ENCODE measurements at places on chromosomes 12 and 14. TPM values are rescaled to one million over a fixed set of nuclear protein-coding genes. Genes with fewer than 3 reads are reported as not detected.

- no peak for DNase-seq
Observed at GRCh38 chr12:121628536-121628935, 2.2 kb downstream of the ORAI1 start.

DNA sequence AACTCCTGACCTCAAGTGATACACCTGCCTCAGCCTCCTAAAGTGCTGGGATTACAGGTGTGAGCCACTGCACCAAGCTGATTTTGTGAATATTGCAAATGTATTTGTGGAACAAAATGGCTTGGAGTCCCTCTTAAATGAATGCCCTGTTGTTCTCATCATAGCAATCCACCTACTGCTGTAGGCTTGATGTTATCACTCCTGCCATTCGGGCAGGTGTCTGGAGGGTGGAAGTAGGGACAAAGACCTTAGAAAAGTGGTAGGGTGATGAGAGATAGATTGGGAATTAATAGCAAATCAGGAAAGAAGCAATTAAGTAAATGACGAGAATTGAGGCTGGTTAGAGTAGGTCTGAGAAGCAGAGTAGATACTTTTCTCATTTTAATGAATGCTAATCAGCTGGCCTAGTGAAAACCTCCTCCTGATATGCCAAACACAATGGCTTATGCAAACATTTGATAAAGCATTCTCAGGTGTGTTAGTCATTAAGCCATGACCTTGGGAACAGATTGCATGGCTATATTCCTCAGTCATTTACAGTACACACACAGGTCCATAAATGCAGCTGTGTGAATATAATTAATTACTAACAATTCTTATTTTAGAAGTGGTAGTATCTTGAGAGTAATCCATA lies 60.5 kb upstream of the USP44 start:
- DNase-seq, result no peak

GRCh38 chr14:53780051-53780555 lies 176.5 kb downstream of the BMP4 start:
- no peak for DNase-seq

- DNase-seq, result no peak
Observed at GRCh38 chr12:28780096-28780495, 369.0 kb upstream of the FAR2 start.

- DNase-seq, result no peak
Observed at GRCh38 chr14:104425171-104425681, 154.3 kb upstream of the C14orf180 start.

DNA sequence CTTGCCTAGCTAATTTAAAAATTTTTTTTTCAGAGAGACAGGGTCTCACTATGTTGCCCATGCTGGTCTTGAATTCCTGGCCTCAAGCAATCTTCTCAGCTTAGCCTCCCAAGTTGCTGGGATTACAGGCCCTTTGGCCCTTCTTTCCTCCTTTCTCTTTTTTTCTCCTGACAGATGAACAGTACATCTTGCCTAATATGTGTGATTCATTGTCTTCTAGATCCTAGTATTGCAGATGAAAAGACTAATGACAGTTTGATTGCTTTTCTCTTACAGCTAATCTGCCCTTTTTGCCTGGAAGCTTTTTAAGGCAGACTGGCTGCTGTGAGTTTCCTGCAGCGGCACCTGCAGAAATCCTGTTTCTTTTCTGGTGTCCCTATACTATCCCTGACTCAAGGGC lies 12.0 kb downstream of the DEPDC4 start:
- DNase-seq, result no peak

DNA sequence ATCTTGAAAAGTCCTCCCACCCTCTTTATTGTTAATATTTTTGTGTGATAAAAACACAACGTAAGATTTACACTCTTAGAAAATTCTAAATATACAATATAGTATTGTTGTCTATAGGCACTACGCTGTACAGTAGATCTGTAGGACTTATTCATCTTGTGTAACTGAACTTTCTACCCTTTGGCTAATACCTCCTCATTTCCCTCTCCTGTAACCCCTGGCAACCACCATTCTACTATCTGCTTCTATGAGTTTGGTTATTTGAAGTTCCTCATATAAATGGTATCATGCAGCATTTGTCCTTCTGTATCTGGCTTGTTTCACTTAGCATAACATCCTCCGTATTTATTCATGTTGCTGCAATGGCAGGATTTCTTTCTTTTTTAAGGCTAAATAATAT lies 5.2 kb upstream of the CLEC9A start:
- DNase-seq, result no peak

- no peak for DNase-seq
Observed at GRCh38 chr12:114209861-114210260, 196.1 kb downstream of the TBX5 start.

DNA sequence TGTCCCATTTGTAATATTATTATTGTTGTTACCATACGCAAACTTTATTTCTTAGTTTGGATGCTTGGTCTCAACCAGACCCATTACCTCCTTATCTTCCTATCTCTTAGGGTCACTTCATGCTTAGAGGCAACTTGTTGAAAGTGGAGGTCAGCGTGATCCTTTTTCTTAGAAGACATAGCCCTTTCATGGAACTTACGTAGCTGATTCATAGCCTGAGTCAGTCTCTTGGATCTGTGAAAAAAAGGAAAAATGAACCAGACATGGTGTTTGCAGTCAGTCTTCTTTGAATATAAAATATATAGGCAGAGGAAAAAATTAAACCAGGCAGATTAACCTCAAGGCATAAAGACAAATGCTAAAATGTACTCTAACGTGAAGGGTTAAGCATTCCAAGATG lies 613.7 kb downstream of the DIO2 start:
- no peak for DNase-seq

GRCh38 chr14:102752239-102752847 lies 24.9 kb upstream of the TRAF3 start:
- DNase-seq, result no peak

DNA sequence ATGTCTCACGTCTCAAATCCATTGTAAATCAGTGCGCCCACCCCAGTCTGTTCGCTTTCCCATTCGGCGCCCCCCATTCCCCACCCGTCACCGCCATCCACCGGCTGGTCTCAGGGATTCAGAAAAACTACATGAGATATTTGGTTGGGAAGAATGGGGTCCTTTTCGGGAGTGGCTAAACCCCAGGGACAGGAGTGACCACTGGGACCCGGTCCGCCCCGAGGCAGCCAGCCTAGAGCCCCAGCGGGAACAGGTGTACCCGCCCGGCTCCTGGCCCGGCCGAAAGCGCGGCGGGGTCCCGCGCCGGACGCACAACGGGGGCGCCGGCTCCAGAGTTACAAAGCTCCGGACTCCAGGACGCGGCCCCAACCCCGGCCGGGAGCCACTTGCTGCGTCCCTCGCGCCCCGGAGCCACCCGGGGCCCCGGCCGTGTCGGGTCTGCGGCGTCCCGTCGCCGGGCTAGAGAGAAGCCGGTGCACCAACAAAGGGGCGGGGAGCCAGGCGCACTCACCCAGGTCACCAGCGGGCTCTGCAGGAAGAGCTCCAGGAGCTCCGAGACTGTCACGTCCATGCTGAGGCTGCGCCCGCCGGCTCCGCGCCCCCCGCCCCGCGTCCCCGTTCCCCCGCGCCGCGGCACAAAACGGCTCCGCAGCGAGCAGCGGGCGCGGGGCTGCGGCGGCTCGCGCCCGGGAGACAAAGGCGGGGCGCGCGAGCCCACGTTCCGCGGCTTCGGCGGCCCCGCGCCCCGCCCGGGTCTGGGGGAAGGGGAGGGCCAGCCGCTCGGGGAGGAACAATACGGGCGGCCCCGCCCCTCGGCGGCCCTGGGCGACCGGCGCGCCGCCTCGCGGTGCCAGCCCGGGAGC lies at the start of gene CCDC88C:
CCDC88C (minus strand) TSS at position 701 of the 863 bp plus-strand sequence; CDS start at position 571, 130 bp downstream.
- DNase-seq, result no peak

SYNDIG1L gene
- polyA plus RNA-seq, result 0.32 TPM

RASSF9 gene
- polyA plus RNA-seq, result 19.3 TPM

GDF3 gene
- polyA plus RNA-seq, result 0.91 TPM

SLCO1B1 gene
- polyA plus RNA-seq, result not detected

TMEM63C gene
- polyA plus RNA-seq, result 1.0 TPM

TMPRSS12 gene
- 0.08 TPM for polyA plus RNA-seq

TEX22 gene
- polyA plus RNA-seq, result 2.1 TPM
